AG09319 (cell line): ENCODE measurements at places on chromosomes 6 and 20.

GRCh38 chr20:48025051-48025515 is 239.8 kb upstream of the SULF2 start:
- peak; percentile 80 for DNase-seq

DNA sequence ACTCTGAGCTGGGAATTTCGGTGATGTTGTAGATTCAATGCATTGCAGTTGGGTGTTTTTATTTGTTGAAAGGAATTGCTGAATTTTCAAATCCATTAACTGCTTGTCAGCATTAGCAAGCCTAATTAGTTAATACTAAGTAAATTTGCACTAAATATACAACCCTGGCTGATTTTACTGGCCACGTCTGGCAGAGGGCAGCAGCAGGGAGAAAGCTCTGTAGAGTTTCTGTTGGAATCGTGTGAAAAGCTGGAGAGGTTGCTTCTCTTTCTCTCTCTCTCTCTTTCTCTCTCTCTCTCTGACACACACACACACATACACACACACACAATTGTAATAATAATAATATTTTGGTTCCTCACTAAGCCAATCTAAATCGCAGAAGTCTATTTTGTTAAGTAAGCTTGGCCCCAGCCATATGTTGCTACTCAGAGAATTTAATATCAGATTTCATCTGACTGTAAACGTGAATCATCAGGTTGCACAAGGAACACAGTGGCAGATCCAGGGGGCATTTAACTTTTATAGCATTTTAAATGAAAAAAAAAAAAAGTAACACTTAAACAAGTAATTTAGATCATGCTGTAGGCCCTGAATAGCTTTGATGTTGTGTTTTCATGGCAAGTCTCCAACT is 289.5 kb downstream of the ESR1 start:
- peak; percentile 82 for DNase-seq

GRCh38 chr6:107128175-107128574 is 12.9 kb upstream of the BEND3 start:
- no peak for DNase-seq

- DNase-seq, result no peak
These were observed 150.6 kb upstream of the AGPAT4 start for GRCh38 chr6:161424421-161424820.

DNA sequence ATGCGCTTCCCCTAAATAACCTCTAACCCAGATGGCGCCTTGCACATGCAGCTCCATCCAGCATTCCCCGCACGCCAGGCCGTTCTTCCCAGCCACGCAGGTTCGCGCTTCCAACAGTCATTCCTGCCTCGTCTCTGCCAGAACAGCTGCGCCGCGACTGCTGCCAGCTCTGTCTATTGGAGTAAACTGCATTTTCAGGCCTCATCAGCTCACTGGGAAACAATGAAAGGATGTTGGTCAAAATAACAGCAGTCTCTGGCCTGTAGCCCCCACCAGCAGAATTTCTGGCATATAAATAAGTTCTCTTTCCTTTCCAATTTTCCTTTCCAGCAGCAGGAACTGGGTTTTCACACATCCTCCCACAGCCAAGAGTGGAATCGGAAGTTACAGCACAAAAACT is 14.6 kb downstream of the NRSN1 start:
- DNase-seq, result no peak

DNA sequence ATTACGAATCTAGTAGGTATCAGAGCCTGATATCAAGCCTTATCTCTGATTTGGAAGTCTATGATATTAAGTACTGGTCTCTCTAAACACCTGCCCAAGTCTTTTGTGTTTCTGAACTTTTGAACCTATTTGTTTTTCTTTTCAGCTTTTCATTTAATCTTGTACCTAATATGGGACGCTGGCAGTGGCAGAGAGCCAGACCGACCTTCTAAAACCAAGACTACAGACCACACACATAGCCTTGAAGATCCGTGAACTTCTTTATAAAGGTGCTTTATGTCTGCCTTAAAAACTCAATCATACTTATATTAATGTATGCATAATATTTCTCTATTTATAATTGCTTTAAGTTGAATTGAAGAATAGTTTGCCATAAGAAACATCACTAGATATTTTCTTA is 12.6 kb upstream of the PTCHD4 start:
- no peak for DNase-seq

DNA sequence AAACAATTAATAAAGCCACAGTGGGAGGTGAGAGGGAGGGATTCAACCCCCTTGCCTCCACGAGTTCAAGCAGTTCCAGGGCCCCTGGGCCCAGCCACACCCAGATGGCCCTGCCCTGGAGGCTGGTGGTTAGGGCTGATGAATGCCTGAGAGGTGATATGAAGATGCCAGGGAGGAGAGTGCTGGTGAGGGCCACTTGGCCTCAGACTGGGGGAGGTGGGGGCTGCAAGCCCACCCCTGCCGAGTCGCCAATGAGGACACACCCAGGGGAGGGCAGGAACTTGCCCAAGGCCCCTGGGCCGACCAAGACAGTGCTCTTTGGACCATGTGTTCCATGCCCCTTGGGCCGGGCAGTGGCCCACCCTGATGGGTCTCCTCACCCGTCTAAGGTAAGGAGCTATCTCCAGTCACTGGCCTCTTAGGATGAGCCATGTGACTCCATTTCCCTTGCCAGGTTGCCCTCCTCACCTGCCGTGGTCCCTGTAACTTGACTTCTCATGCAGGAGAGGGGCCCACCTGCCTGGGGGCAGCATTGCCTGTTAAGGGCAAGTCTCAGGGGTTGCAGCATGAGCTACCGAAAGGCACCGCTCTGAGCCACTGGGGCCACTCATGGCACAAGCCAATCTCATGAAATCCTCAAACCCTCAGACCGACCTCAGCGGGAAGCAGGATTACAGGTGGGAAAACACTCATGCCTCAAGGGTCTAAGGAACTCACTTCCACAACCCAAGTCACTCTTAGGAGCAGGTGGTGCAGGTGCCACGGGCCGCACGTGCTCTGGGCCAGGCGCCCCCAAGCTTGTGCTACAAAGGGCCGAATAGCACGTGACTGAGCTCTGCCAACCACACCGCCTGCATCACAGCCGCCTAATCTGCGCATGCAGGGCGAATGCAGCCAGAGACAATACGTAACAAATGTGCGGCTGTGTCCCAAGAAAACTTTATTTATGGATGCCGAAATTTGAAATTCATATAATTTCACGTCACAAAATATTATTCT is 147.4 kb upstream of the MLN start:
- DNase-seq, result no peak

DNA sequence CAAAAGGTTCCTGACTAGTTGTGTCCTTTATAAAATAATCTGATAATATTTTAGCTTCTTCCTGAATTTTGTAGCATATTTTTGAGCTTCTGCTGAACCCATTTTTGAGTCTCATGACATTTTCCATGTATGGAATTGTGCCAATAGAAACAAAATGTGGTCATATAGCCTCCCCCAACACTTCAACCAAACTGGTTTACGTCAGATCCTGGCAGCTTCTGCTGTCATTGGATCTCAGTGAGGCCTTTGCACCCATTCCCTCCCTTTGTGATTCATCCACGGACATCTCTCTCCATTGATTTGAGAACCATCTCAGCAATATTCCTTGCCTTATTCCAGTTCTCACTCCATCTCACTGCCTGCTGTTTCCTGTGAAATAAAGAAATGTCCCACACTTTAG is 166.0 kb upstream of the PROKR2 start:
- DNase-seq, result no peak

DNA sequence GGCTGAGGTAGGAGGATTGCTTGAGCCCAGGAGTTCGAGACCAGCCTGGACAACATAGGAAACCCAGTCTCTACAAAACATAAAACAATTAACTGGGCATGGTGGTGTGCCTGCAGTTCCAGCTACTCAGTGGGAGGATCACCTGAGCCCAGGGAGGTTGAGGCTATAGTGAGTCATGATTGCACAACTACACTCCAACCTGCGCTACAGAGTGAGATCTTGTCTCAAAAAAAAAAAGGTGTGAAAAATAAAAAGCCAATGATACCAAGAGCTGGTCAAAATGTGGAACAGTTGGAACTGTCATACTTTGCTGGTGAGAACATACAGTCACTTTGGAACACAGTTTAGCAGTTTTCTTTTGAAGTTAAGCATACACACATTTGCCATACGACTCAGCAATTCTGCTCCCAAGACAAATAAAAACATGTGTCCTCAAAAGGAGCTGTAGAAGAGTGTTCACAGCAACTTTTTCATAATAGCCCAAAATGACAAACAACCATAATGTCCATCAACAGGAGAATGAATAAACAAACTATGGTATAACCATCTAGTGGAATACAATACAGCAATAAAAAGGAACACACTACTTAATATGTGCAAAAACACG is 21.6 kb upstream of the FKBP5 start:
- DNase-seq, result no peak

- no peak for DNase-seq
These were observed 123.4 kb downstream of the MAFB start for GRCh38 chr20:40565682-40566040.

- DNase-seq, result no peak
These were observed 89.1 kb upstream of the FOXA2 start for GRCh38 chr20:22673467-22673866.
